Activated naive CD8-positive, alpha-beta T cell treated with anti-CD3 and anti-CD28 coated beads, Interleukin-2, amount 50 U/mL, for 16 hours (primary cell): ENCODE measurements at places on chromosomes 2 and 18.

DNA sequence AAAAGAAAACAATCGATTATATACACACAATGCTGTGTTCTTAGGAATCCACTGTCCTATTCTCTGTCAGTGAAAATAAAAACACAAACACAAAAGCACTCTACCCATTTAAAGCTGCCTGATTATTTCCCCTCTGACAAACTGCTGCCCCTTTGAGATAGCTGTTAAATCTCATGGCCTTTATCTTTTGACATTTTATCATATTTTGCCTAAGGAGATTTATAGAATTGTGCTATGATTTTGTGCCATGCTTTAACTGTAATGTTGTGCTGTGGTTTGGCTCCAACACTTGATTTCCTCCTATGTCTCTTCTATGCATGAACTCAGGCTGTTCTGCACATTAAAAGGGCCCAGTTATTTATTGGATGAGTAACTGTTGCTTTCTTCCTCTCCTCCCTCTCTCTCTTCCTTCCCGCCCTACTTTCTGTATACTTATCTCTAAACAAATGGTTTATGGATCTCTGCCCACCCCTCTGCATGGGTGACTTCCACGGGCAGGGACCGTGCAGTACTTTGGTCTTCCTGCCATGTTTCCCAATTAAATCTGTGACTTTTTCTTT, 1096.6 kb downstream of the TSN start:
- DNase-seq, result no peak

DNA sequence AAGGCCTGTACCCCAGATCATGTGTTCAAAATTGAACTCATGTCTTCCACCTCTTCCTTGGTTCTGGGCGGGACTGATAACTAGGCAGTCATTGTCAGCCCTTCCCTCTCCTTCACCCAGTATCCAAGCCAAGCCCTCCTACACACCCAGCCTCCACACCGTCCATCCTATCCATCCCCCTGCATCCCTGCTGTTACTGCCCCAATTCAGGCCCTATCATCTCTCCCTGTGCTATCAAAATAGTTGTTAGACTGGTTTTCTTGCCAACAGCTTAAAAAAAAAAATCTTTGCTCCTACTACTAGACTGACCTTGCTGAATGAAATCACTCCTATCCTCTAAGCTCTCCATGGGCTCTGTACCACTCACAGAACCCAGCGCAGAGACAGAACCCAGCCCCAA, 32.8 kb downstream of the TGFA start:
- DNase-seq, result no peak

- DNase-seq, result no peak
Measured at GRCh38 chr18:62725896-62726295, 10.6 kb downstream of the PHLPP1 start.

GRCh38 chr2:160224507-160224906, 24.4 kb upstream of the ITGB6 start:
- DNase-seq, result no peak

DNA sequence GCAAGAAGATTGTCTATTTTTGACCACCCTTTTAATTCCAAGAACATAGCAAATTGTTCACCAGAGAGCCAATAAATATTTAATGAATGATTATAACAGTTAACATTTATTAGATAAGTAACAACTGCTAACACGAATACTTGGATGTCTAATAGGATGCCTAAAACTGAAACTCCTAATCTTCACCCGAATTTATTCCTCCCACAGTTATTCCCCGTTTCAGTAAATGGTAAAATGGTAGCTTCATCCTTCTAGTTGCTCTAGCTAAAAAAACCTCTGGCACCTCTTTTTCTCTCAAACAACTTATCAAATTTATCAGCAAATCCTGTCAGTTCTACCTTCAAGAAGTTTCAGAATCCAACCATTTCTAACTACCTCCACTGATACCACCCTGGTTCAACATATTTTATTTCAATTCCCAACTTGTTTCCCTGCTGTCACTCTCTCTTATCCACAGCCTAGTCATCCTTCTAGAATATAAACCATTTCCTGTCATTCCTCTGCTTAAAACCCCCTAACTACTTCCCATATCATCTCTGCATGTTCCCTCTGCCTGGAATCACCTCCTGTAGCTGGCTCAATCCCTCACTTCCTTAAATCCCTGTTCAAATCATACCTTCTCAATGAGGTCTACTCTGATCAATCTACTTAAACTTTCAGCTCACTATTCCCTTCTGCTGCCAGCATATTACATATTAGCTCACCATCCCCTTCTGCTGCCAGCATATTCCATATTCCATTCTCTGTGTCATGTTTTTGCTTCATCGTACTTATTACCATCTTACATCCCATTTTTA, 93.8 kb downstream of the ROCK2 start:
- DNase-seq, result no peak

DNA sequence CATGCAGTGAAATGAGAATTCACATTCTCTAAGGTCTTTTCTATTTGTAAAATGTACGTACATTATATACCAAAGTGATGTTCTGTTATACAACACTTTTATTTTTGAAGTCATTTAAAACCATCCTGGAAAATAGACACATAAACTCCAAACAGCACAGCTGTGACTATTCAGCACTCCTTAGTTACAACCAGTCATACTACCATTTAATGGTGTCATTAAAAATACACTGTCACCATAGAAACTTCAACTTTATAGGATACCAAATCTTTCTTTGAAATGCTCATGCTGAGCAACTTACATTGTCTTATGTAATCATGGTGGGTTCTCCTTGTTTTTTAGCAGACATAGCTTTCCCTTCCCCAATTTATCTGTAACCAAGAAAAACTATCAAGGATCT, 85.3 kb downstream of the METTL4 start:
- no peak for DNase-seq

GRCh38 chr2:3624059-3624794, 29.3 kb downstream of the COLEC11 start:
- DNase-seq, result no peak

DNA sequence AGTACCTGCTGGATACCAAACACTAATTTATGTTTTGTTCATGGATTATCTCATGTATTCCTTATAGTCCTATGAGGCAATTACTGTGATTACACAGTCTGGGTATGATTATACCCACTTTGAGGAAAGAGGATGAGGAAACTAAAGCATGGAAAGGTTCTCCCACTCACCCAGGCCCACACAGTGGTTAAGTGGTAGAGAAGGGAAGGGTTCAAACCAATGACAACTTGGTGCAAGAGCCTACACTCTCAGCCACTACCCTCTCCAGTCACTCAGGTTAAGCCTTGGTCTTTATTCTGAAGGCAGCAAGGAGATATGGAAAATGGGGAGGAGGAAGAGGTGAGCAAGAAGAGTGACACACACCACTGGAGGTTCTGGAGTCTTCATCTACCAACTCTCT, 64.5 kb upstream of the PPP1CB start:
- no peak for DNase-seq

GRCh38 chr2:171341394-171342066, 92.3 kb downstream of the METTL8 start:
- no peak for DNase-seq

GRCh38 chr18:54983041-54983686, 23.9 kb upstream of the CCDC68 start:
- no peak for DNase-seq

- no peak for DNase-seq
Measured at GRCh38 chr2:61534926-61535325, 3.2 kb downstream of the XPO1 start.

- no peak for DNase-seq
Measured at GRCh38 chr18:36028859-36029258, 38.5 kb downstream of the RPRD1A start.

GRCh38 chr2:59560769-59561168, 992.7 kb downstream of the BCL11A start:
- DNase-seq, result no peak
